ENCODE measurements at places on chromosomes 6 and 20. TPM values are rescaled to one million over a fixed set of nuclear protein-coding genes. Genes with fewer than 3 reads are reported as not detected.

The FABP7 gene
- not detected for total RNA-seq

DNA sequence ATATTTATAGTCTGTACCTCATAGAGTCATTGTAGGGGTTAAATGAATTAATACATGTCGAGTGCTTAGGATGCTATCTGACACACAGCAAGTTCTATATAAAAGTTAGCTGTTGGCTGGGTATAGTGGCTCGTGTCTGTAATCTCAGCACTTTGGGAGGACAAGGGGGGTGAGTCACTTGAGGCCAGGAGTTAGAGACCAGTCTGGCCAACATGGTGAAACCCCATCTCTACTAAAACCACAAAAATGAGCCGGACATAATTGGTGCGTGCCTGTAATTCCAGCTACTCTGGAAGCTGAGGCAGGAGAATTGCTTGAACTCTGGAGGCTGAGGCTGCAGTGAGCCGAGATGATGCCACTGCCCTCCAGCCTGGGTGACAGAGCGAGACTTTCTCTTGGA is 222.9 kb downstream of the UBE3D start:
- no peak for DNase-seq

The COMMD7 gene
- 16.8 TPM for total RNA-seq

GRCh38 chr20:62817975-62818591 is 1.2 kb downstream of the COL9A3 start:
- no peak for DNase-seq

- no peak for DNase-seq
Observed at GRCh38 chr20:36285746-36286447, 20.2 kb upstream of the DLGAP4 start.

The CRISP3 gene
- not detected for total RNA-seq

The MYMX gene
- total RNA-seq = 0.95 TPM

- DNase-seq = no peak
Observed at GRCh38 chr6:111484633-111484930, 1.6 kb upstream of the REV3L start.

DNA sequence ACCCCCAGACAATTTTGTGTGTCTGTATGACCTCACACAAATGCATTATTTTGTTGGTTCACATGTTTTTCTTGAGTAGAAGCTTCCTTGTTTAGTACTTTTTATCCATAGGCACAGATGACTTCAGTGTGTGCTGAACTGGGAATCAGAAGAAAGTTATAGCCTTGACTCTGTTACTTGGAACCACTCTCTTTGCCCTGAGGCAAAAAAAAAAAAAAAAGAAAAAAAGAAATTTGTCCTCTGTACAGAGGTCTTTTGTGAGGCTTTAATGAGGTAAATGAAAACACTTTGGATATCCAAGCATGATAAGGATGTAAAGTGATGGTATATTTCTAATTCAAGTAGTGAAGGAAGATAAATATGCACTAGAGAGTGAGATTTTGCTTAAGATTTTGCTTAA is 51.9 kb downstream of the TRMT11 start:
- no peak for DNase-seq

DNA sequence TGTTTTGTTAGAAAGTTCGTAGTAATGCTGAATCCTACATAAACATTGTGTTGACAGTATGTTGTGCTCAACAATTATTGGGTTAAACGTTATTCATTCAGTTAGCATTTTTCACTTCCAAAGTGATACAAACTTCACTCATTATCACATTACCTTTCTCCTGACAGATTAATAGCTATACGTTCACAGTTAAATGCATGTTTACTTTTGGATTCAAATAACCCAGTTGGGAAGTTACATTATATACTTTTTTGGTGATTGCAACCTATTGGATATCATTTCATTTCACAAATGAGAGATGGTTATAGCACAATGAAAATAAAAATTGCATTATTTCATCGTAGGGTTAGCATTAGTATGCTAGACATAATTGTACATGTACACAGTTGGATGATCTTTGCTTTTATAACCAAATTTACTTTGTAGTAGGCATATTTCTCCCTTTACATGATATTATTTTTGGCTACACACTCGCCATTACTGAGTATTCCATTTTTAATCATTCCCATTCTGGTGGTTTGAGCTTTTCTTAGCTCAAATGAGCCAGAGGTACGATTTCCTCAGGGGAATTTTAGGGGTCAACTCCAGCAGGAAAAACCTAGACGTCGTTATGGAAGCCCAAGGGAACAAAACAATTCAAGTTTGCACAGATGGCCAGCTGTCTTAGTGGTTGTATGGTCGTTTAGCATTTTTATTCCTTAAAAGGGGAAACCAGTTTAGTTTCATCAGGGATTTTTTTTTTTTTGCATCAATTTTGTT is 2.1 kb upstream of the HIVEP1 start:
- DNase-seq = no peak

The LY6G6F gene
- total RNA-seq = not detected

- DNase-seq = no peak
Observed at GRCh38 chr6:142647449-142648035, 297.4 kb downstream of the HIVEP2 start.

- DNase-seq = no peak
Observed at GRCh38 chr6:158070513-158070912, 88.8 kb downstream of the SYNJ2 start.

The SLC17A3 gene
- total RNA-seq = not detected

DNA sequence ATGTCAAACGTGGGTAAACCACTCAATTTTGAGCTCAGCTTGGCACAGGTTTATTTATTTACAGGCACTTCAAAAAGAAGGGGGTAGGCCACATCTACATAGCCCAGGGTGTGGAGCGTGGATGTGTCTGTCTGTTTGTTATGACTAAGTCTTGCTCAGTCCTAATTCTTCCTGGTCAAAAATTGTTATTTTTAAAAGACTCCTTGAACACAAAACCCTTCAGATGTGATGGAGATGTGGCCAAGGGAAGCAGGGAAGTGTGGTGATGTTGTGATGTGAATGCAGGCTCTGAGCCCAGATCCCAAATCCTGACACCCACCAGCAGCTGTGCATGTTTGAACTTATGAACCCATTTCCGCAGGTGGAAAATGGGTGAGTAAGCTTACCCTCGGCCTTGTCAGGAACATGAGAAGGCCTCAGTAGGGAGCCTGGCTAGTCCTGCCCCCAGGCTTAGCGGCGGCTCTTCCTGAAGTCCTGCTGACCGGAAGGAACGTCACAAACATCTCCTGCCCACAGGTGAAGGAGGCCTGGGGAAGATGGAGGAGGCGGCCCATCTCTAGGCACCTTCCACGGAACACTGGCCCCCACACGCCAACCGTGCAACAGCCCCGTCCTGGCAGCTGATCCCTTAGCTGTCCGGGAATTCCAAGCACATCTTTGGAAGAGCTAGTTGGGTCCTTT is 119.7 kb downstream of the MYLK4 start:
- DNase-seq = no peak

- DNase-seq = no peak
Observed at GRCh38 chr6:41332842-41333736, 2.3 kb upstream of the NCR2 start.

- DNase-seq = no peak
Observed at GRCh38 chr20:32567384-32568178, 17.6 kb downstream of the NOL4L start.

DNA sequence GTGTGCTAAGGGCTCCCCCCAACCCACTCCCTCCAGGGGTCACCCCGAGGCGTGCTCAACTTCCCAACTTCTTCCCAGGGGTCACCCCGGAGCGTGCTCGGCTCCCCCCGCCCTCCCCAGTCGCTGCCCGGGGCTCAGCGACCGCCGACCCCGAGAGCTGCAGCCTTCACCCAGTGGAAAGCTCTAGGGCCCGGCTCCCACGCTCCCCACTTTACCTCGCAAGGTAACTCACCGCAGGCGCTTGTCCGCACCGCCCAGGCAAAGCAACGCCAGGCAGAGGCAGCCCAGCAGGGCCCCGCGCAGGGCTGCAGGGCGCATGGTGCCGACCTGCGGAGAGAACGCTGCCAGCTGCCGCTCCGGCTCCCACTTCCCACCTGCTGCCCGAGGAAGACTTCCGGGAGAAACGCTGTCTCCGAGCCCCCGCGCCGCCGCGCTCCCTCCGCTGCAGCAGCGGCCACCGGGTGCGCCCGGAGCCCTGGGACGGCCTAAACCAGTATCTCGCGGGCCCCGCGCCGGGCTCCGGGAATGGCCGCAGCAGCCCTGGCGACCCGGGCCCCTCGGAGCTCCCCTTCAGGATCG is 396 bp downstream of the RNASET2 start:
- no peak for DNase-seq

The TRERF1 gene
- total RNA-seq = 3.4 TPM

DNA sequence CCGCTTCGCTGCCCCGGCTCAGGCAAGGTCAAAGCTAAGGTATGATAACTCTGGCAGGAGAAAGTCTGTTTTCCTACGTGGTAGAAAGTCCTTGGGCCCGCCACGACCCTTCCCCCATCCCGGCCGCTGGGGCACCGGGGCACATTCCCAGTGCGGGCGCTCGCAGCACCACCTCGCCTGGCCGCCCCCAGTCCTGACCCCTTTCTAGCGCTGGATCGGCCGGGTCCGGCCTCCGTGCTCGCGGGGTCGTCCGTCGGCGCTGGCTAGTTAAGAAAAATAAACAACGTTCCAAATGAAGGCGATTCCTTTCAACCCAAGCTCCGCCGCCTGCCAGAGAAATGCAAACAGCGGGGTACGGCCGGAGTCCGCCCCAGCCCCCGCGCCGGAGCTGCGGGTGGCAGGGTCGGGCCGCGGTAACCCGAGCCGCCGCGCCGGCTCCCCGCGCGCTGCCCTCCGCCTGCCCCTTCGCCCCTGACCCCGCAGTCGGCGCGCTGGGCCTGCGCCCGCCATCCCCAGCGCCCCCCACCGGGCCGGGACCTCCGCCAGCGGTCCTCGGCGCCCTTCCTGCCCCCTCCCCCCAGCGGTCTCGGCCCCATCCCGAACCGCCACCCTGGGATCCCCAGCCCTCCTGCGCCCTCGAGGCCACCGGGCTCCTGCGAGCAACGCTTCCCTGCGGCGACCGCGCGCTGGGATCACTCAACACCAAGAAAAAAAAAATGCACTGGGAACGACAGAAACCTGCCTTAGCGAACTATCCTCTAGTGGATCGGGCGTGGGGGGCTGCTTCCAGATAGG is 37.6 kb downstream of the NCR2 start:
- no peak for DNase-seq

The SLC32A1 gene
- not detected for total RNA-seq

DNA sequence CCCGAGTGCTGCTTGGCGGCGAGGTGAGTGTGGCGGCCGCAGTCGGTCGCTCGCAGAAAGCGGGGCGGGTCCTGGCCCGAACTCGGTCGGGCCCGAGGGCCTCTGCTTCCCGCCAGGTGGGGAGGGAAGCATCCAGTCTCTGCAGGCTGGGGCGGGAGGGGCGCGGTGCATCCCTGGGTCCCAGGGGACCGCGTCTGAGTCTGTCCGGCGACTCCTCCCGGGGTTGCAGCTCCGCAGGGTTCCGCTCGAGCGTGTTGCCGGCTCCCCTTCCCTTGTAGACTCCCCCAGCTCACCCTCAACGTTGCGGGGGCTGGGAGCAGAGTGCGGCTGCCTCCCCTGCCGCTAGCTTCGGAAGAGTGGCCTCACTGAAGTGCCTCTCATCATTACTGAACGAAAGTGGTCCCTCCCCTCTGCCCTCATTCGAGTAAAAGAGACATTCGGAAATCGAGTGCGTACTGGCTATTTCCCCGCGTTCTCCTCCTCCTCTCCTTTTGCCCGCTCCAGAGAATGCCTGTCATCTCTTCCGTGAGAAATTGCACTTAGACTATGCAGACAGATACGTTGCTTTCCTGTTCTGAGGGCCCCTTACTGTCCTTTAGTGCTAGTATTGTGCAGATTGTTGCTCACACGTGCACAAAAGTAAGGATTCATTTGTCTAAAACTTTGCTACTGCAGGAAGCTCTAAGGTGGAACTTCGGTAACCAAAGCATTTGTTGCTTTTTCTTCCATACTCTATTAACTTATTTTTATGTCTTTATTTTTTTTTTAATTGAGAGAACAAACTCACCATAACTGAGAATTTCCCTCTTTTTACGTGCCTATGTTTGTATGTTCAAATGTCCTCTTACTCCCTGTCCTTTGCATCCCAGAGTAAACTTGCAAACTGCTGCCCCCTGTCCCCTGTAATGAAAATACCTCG is 751 bp downstream of the MAP3K4 start:
- peak; percentile 51 for DNase-seq

- no peak for DNase-seq
Observed at GRCh38 chr6:5197084-5197483, 63.7 kb downstream of the LYRM4 start.

The TLDC2 gene
- 22.9 TPM for total RNA-seq

- no peak for DNase-seq
Observed at GRCh38 chr6:159038914-159039884, 5.6 kb downstream of the TAGAP start.

The CGA gene
- not detected for total RNA-seq

DNA sequence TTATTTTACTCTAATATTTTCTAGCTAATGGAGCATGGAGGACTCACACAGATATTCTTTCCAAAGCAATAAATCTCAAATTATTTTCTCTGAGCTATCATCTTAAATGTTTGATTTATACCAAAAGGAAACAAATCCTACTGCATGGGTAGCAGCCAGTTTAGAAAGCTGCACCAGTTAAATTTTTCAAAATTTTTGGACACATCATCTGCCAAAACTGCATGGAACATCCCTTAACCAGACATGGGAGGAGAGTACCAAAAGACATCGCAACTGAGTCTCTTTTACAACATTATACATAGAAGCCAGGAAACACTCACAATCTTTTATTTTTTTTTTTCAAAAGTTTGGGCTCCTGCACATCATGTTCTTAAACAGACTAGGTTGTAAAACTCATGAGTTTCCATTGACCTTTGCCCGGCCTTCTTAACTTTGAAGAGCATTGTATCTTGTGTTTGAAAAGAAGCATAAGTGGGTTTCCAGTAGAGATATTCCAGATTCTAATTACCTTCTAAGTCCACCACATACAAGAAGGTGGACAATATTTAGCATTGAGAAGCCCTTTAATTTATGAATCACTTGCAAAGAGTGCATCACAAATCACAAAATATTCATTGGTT is 87.7 kb upstream of the HMGCLL1 start:
- DNase-seq = no peak

DNA sequence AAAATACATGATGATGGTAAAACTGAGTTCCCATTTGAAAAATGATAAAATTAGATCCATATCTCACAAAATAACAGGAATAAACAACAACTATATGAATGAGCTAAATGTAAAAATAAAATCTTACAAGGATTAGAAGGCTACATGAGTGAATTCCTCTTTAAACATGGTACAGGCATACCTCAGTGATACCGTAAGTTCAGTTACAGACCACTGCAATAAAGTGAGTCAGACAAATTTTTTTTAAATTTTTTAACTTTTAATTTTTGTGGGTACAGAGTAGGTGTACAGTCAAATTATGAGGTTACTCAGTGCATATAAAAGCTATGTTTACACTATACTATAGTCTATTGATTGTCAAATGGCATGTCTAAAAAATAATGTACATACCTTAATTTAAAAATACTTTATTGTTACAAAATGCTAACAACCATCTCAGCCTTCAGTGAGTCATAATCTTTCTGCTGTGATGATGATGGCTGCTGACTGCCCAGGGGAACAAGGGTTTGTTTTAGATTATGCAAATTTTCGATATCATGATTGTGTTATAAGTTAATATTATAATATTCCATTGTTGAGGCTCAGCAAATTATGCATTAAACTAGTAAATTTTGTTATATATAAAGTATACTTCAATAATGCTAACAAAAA is 222.8 kb upstream of the RUNX2 start:
- DNase-seq = no peak

- no peak for DNase-seq
Observed at GRCh38 chr6:33329058-33329457, 11.5 kb upstream of the ZBTB22 start.
